Upper lobe of left lung (tissue), 6 donors: ENCODE measurements at places on chromosomes 12 and 14. TPM values are rescaled to one million over a fixed set of nuclear protein-coding genes. Genes with fewer than 3 reads are reported as not detected.

DNA sequence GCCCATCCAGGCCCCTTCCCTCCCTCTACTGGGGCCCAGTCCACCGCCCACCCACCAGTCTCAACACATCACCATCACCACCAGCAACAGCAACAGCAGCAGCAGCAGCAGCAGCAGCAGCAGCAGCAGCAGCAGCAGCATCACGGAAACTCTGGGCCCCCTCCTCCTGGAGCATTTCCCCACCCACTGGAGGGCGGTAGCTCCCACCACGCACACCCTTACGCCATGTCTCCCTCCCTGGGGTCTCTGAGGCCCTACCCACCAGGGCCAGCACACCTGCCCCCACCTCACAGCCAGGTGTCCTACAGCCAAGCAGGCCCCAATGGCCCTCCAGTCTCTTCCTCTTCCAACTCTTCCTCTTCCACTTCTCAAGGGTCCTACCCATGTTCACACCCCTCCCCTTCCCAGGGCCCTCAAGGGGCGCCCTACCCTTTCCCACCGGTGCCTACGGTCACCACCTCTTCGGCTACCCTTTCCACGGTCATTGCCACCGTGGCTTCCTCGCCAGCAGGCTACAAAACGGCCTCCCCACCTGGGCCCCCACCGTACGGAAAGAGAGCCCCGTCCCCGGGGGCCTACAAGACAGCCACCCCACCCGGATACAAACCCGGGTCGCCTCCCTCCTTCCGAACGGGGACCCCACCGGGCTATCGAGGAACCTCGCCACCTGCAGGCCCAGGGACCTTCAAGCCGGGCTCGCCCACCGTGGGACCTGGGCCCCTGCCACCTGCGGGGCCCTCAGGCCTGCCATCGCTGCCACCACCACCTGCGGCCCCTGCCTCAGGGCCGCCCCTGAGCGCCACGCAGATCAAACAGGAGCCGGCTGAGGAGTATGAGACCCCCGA is 6.8 kb upstream of the RNU7-1 start:
- peaks cover 44% of the 10 kb centered on the region for H3K4me1 ChIP-seq
- H3K27me3 ChIP-seq = no peaks in the 10 kb centered on the region
- peak overlapping the region; percentile 82 for H3K27ac ChIP-seq
- H3K36me3 ChIP-seq = peaks cover 34% of the 10 kb centered on the region
- H3K4me3 ChIP-seq = peak overlapping the region; percentile 53

DNA sequence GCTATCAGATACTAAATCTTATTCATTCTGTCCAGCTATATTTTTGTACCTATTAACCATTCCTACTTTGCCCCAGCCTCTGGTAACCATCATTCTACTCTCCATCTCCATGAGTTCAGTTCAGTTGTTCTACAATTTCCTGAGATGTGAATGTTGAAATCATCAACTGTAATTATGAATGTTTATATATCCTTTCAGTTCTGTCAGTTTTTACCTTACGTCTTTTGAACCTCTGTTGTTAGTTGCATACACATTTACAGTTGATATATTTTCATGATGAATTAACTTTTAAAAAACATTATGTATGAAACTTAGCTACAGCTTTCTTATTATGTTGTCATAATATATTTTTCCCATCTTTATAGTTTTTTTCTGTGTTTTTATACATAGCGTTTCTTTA is 102.1 kb downstream of the ARID2 start:
- H3K27me3 ChIP-seq = no peaks in the 10 kb centered on the region
- no peaks in the 10 kb centered on the region for H3K4me1 ChIP-seq
- H3K4me3 ChIP-seq = no peak overlapping the region
- H3K27ac ChIP-seq = no peak overlapping the region

GRCh38 chr14:53183611-53184010 is 30.5 kb upstream of the DDHD1 start:
- no peak for DNase-seq
- H3K4me1 ChIP-seq = peaks cover 4% of the 10 kb centered on the region
- H3K36me3 ChIP-seq = no peaks in the 10 kb centered on the region

DNA sequence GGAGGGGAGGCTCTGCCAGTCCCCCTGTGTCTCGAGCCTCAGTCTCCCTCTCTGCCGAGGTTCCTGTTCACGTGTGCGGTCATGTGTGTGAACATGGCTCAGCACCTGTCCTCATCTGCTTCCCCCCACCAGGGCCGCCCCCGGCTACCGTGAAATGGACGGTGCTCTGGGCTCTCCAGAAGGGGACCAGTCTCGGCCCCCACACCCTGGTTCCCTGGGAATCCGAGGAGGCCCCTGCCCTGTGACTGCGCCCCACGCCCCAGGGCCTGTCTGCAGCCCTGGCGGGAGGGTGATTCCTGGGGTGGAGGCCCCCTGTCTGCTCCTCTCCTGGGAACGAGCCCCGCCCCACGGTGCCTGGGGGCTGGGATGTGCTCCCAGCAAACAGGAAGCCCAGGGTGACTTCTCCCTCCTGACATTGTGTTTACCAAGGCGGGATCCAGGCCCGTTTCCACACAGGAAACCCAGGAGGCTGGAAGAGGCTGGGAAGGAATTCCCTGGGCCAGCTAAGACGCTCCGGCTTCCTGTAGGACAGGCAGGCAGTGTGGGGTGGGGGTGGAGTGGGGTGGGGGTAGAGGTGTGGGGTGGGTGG is 46.6 kb downstream of the KIF26A start:
- H3K27me3 ChIP-seq = no peaks in the 10 kb centered on the region
- peak overlapping the region; percentile 56 for H3K27ac ChIP-seq
- H3K4me1 ChIP-seq = peaks cover 10% of the 10 kb centered on the region
- H3K36me3 ChIP-seq = no peaks in the 10 kb centered on the region

OLR1 gene
- 163 TPM for total RNA-seq

- no peaks in the 10 kb centered on the region for H3K36me3 ChIP-seq
- H3K4me1 ChIP-seq = peaks cover 10% of the 10 kb centered on the region
- H3K27me3 ChIP-seq = no peaks in the 10 kb centered on the region
- no peak for DNase-seq
- H3K27ac ChIP-seq = no peak overlapping the region
Observed at GRCh38 chr14:95323917-95324316, 4.2 kb upstream of the CLMN start.

ADAM21 gene
- not detected for total RNA-seq

NRXN3 gene
- total RNA-seq = 14.9 TPM

DNA sequence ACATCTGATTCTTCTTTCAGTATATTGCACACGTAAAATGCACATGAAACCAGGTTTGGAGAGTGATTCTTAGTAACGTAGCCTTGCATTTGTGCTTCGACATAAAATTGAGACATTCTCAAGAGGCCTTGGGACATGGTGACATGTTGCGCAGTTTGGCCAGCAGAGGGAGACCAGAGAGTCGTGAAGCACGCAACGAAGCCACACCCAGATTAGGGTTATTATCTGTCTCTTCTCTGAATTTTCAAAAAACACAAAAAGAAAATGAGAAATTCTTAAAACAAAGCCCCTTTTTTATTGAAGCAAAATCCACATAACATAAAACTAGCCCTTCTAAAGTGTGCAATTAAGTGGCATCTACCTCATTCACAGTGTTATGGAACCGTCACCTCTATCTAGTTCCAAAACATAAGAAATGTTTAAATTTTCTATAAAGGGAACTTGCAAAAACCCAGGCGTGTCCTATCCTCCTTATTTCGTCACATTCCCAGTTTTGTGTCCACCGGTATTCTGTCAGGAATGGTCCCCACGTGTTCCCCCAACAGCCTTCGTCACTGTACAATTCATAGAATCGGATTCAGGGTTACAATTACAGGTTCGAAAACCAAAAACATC is 108.8 kb upstream of the ATF7IP start:
- H3K27ac ChIP-seq = peak overlapping the region; percentile 68
- H3K27me3 ChIP-seq = no peaks in the 10 kb centered on the region
- peaks cover 45% of the 10 kb centered on the region for H3K4me1 ChIP-seq
- no peaks in the 10 kb centered on the region for H3K36me3 ChIP-seq

GRCh38 chr12:92695056-92695455 is 7.7 kb upstream of the PLEKHG7 start:
- H3K36me3 ChIP-seq = no peaks in the 10 kb centered on the region
- no peak overlapping the region for H3K27ac ChIP-seq
- H3K27me3 ChIP-seq = no peaks in the 10 kb centered on the region
- no peak overlapping the region for H3K4me3 ChIP-seq
- peaks cover 5% of the 10 kb centered on the region for H3K4me1 ChIP-seq

MYL2 gene
- not detected for total RNA-seq

DNA sequence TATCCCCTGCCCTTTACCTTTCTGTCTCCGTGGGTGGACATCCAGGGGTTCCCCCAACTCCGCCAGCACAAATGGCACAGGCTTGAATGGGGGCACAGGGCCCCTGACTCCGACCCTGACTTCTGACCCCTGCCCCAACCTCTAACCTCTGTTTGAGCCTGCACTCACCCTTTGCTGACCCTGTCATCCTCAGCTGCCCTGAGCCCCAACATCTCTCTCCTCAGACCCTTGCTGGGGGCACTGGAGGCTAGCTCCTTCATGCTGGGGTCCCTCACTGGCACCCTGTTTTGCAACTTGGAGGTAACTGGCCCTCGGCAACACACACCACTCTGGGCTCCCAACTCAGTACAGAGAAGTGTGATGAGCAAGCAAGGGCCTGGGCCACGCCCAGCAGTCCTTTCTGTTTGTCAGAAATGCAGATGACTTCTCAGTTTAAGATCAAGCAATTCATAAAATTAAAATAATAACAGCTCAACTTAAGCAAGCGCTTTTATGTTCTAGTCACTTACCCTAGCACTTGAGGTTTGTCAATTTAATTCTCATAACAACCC is 2.1 kb downstream of the IFI27 start:
- peak; percentile 10 for DNase-seq
- H3K4me3 ChIP-seq = peak overlapping the region; percentile 58
- peaks cover 7% of the 10 kb centered on the region for H3K36me3 ChIP-seq
- peaks cover 24% of the 10 kb centered on the region for H3K4me1 ChIP-seq
- no peaks in the 10 kb centered on the region for H3K27me3 ChIP-seq
- peak overlapping the region; percentile 87 for H3K27ac ChIP-seq

DNA sequence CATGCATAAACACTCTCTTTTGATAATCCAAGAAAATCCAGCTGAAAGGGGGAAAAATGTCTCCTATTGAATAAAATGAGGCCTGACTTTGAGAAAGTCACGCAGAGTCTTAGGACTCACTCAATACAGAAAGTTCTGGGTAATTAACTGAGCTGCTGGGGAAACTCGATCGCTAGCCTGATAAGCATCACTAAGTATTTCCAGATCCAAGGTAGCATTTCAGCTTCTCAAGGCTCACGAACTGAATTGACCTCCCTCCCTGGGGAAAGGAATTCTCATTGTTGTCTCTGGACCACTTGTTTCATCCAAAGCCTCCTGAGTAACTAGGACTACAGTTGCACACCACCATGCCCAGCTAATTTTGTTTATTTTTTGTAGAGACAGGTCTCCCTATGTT is 13.8 kb upstream of the ANAPC5 start:
- H3K27me3 ChIP-seq = no peaks in the 10 kb centered on the region
- H3K36me3 ChIP-seq = no peaks in the 10 kb centered on the region
- H3K4me1 ChIP-seq = no peaks in the 10 kb centered on the region
- H3K27ac ChIP-seq = no peak overlapping the region

DNA sequence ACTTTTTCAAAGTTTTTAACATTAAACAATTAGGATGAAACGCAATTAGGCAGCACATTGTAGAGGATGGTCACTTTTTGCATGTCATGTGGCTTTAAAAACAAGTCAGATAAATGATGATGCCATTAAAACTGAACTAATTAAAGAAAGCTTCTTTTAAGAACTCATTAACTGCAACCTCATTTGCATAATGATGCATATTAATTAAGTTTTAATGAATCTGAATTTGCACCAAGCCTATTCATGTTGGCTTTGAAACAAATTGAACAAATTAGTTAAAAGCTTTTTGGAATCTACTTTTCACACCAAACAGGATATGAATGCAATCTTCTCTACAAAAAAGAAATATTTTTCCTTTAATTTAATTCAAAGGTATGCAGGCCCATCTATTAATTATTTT is 499.0 kb downstream of the VRK1 start:
- DNase-seq = no peak
- no peaks in the 10 kb centered on the region for H3K27me3 ChIP-seq
- H3K36me3 ChIP-seq = no peaks in the 10 kb centered on the region
- no peak overlapping the region for H3K4me3 ChIP-seq

DNA sequence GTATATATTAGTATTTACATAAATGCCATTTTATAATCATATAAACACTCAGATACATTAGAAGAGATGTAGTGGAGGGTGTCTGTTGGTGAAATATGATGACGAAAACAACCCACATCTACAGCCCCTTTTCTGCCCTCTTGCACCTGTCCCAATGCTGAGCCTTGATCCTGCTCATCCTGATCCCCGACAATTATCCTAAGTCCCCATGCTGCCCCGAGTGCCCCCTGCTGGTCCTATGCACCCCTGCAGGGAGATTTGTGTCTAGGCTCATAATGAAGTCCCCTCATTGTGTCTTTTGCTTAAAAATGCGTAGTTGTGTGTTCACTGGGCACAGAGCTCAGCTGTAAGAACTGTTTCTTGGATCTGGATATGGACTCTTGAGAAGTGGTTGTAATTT is 554.5 kb downstream of the TMEM121 start:
- H3K27ac ChIP-seq = no peak overlapping the region
- H3K4me3 ChIP-seq = no peak overlapping the region
- H3K4me1 ChIP-seq = no peaks in the 10 kb centered on the region
- H3K36me3 ChIP-seq = no peaks in the 10 kb centered on the region
- H3K27me3 ChIP-seq = no peaks in the 10 kb centered on the region

KRT6C gene
- not detected for total RNA-seq

DNA sequence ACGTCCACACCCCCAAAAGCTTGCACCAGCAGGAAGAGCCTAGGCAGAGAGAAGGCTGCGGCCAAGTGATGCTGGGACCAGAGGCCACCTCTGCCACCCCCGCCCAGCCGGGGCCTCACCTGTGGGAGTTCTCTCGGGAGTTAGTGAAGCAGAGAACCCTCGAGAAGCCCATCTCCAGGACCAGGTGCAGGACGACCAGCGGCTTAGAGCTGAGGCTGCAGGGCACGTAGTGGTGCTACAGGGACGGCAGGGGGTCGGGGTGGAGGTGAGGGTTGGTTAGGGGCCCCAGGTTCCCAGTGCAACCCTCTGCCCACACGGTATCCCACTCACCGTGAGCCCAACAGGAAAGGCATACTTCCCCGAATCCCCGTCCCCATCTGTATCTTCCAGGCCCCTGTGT is 3.6 kb downstream of the DDX51 start:
- H3K27ac ChIP-seq = no peak overlapping the region
- H3K27me3 ChIP-seq = no peaks in the 10 kb centered on the region
- DNase-seq = peak; percentile 14
- no peak overlapping the region for H3K4me3 ChIP-seq
- H3K36me3 ChIP-seq = peaks cover 48% of the 10 kb centered on the region

POLE2 gene
- total RNA-seq = 0.49 TPM

- no peaks in the 10 kb centered on the region for H3K27me3 ChIP-seq
- peak overlapping the region; percentile 8 for H3K4me3 ChIP-seq
- no peaks in the 10 kb centered on the region for H3K36me3 ChIP-seq
- peaks cover 61% of the 10 kb centered on the region for H3K4me1 ChIP-seq
Observed at GRCh38 chr12:111404362-111405148, 1.2 kb upstream of the SH2B3 start.
